Stimulated activated memory B cell treated with anti-CD40 and anti-IgM and Interleukin-4, amounts not matched to agents 10 μg/mL and 1 μg/mL and 100 μg/mL, for 72 hours (primary cell): ENCODE measurements at places on chromosomes 5 and 9.
A peak's percentile ranks its signal among the peaks of the same experiment; 100 is the strongest.

DNA sequence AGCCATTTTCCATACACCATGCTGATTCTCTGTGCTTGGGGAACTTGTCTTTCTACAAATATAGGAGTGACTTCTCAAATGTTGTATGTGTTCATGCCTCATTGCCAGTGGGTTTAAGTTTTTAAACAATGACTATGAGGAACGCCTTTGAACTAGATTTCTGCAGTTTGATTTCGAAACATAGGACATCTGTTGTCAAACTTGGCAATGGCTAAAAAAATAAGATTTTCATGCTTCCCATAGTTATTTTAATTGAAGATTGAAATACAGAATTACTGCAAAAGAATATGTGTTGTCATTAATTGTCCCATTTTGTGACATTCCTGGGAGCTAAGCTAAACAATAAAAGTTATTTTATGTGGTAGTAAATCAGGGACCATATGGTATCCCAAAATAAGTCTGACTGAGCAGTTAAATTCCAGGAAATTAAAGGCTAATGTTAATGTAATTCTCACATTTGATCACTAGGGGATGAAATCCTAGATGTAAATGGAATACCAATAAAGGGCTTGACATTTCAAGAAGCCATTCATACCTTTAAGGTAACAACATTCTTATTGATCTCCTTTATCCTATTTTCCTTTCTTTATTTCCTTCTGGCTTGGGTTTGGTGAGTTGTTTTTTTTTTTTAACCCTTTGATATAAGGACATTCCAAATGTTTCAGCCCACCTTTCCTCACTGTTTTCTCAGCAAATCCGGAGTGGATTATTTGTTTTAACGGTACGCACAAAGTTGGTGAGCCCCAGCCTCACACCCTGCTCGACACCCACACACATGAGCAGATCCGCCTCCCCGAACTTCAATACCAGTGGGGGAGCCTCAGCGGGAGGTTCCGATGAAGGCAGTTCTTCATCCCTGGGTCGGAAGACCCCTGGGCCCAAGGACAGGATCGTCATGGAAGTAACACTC, 116.7 kb downstream of the GOLPH3 start:
- ATAC-seq, result no peak

DNA sequence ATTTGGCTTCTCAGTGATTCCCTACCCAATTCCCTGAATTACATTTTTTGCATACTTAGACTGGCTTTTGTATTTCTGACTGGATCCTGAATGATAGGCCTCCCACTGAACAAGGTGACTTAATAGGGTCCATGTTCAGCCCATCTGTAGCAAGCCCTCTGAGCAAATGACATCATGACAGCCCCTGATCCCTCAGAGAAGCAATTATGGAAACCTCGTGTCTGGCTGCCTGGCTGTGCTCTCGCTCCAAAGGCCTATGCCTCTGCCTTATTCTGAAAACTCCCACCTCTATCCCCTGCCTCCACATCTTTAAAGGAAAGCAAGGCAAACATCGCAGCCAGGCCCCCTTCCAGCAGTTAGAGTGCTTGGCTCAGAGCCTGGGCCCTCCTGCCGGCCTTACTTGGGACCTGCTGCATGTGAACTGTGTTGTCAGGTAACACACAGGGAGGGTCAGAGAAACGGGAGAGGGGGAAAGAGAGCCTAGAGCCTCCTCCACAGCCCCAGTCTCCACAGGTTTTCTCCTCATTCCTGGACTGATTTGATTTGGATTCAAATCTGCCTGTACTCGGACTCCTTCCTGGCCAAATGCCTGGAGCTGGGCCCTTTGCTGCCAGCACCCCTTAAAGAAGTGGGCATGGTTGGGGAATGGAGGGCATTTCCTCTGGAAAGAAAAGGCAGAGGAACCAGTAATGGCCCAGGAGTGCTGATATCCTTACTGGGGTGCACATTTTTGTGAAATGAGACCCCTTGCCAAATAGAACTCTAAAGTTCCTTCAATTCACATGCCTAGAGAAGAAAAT, 3.8 kb downstream of the DCANP1 start:
- ATAC-seq, result no peak

DNA sequence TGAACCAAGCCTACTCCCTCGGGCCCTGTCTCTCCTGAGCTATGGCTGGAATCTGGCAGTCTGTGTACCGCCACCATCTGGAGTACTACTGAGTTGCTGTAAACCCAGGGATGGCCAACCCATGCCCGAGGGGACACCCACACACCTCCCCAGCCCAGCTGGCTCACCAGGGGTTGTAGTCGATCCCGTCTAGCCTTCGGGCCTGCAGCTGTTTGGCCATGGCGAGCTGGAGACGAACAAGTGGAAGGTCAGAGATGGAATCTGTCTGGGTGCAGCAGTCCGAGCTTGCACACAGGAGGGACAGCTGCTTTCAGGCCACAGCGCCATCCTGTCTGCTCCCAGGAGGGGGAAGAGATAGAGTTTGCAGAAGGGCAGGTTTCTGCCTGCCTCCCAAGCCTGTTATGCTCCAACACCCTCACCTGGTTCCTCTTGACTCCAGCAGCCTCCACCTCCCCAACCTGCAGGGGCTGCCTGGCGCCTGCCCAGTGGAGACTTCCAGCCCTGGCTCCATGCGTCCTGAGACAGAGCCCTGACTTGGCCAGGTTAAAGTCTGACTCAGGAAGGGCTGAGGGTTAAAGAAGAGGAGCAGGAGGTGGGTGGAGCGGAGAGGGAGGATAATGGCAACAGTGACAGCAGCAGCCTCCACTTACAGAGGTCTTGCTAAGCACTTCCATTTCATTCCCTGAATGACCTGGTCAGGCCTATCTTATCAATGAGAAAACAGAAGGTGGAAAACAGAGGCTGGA, 15.8 kb upstream of the SPOUT1 start:
- ATAC-seq, result no peak

GRCh38 chr5:4700069-4700468, 440.1 kb upstream of the ADAMTS16 start:
- ATAC-seq, result no peak

DNA sequence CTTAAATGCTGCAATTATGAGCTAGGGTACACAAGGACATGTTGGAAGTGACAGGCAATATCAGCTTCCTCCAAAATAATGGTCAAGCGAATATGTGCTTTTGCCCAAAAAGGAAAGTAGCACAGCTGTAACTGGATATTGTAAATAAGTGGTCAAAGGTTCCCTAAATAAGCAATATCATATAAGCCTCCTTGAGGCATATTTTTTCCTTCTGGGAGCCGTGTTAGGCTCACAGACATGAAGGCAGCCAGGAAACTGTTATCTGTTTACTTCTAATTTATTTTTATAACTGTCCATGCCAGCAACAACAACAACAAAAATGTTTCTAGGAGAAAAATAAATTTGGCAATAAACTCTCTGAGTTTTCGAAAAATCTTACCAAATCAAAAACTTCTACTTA, 648.3 kb downstream of the PDE4D start:
- ATAC-seq, result no peak

DNA sequence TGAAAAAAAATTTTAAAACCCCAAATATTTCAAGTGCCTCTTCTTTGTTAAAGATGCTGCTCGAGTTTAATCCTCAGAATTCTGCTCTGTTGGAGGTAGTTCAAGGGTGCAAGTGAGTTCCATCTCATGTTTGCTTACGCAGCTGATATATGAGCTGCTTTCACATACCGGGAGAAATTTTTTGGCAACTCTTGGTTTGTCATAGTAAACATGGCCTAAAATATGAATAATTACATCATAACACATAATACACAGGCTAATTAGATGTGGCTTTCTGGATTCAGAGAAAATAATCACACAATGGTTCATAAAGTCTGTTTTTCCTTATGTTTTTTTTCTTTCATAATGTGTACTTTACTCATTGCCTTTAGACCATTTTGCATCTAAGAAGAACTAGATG, 1134.1 kb downstream of the PTPRD start:
- ATAC-seq, result no peak

DNA sequence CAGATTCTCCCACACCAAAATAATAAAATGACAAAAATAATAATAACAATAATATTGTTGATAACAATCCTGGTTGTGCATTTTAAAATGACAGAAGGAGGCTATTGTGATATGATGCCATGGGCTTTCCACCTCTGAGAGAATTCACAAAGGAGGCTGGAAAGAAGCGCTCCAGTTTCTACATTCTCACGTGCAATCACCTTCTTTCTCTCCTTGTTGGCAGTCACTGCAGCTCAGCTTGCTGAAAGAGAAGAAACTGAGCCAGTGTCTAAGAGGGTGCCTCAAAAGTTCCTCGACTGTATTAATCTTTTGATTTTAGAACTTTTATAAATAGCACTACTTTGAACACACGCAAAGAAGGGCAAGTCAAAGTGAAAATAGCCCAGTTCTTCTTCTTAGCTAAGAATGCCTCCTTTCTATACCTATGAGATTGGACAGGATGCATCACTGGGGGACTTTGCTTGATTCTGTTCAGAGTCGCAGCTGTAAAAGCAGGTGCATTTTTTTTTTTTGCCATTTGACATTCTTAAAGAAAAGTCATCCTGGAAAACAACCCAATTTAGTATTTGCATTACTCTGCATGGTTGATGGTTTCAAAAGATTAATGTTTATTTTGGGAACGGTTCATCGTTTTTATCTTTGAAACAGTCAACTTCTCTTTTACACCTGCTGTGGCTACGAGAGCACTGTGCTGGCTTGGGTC, 12.4 kb upstream of the SUB1 start:
- peak; percentile 98 for ATAC-seq

- ATAC-seq, result no peak
Measured at GRCh38 chr5:148540647-148541046, 113.7 kb downstream of the HTR4 start.

DNA sequence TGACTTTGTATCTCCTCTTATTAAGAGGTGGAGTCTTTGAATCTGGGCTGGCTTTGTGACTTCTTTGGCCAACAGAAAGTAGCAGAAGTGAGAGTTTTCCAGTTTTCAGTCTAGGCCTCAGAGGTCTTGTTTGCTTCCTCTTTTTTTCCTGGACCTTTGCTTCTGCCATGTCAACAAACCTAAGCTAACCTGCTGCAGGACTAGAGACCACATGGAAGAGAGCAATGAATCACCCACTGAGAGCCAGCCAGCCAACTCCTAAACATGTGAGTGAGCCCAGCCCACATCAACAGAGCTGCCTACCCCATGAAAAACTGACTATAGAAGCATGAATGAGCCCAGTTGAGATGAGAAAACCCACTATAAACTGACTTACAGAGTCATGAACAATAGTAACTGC, 29.9 kb downstream of the MRPL22 start:
- no peak for ATAC-seq

- ATAC-seq, result no peak
Measured at GRCh38 chr9:89756891-89757537, 152.2 kb downstream of the GADD45G start.

DNA sequence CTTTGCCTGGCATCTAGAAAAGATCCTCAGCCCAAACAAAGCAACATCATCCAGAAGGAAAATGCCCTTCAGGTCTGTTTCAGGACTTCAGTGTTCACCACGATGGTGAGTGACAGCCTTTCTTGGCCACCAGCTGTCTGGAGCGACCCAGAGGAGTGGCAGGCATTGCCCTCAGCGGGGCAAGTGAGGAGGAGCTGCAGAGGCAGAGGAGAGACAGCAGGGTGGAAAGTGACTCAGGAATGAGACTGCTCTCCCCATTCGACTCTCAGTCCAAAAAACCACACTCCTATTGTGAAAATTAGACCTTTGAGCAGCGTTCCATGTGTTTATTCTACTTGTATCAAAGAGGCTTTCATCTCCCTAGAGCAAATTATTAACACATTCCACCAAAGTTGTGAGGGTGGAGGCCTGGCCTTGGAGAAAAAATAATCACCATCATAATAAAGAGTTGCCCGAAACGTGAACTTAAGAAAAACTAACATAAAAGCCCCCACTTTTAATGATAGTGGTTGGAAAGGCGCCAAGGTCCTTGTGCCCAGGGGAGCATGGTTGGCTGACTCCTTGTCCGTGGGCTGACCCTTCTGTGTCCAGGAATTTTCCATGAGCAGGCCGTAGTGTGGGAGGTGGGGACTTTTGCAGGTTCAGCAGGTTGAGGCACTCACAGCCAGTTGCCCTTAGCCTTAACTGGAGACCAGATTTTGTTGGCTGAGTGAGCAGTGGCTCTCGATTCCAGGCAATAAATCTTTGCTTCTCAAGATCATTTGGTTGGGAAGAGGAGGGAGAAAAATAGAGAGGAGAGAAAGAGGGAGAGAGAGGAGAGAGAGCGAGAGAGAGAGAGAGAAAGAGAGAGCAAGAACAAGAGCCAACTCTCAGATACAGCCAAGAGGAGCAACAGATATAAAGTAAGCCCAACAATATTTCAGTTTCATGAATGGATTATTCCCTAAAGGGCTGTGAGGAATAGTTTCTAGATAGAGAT, 125.9 kb upstream of the ANKRD55 start:
- no peak for ATAC-seq

DNA sequence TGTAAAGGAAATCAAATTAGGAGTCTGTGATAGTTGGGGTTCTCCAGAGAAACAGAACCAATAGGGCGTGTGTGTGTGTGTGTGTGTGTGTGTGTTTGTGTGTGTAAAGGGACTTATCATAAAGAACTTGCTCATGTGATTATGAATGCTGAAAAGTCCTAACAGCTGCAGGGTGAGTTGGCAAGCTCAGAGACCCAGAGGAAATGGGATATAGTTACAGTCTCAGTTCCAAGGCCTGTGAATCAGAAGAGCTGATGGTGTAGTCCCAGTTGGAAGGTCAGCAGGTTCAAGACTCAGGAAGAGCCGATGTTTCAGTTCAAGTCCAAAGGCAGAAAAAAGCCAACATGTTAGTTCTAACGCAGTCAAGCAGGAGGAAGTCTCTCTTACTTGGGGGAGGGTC, 214.2 kb downstream of the ELAVL2 start:
- ATAC-seq, result no peak

- no peak for ATAC-seq
Measured at GRCh38 chr9:69867081-69867814, 46.6 kb downstream of the CFAP95 start.

DNA sequence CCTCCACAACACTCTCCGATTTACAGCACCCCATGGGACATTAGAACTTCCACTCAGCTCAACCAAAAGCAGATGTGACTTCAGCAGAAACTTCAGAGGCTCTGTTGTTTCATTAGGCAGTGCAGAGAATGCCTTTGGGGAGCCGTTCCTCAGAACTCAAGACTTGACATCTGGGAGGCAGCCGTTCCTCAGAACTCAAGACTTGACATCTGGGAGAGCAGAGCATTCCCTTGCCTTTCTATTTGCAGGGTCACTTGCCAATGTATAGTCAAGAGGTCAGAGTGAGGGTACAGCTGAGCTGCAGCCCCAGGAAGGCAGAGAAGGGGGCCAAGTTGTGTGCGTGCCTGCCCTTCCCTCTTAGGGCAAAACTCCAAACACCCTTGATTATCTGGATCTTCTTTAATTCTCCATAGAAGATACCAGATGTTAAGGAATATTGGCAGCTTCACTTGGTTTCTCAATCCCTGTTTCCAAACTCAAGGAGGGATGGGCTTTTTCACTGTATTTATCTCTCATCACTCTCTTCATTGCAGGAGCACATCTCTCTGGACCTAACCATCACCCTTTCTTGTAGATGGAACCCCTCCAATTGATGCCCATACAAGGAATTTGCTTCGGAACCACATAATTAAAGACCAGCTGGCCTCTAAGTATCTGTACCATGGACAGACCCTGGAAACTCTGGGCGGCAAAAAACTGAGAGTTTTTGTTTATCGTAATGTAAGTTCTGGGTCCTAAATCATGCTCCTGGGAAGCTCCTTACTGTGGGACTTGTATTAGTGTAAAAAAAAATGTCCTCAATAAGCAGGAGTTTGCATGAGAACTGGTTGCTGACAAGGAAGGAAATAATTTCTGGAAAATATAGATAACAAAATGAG, 25.6 kb downstream of the TGFBI start:
- ATAC-seq, result no peak
